Tracheal epithelial cell (primary cell): ENCODE measurements at places on chromosomes 1 and 21. TPM values are rescaled to one million over a fixed set of nuclear protein-coding genes. Genes with fewer than 3 reads are reported as not detected.

The NID1 gene
- 0.43 and 2.4 TPM in 2 replicates for total RNA-seq

The NR1I3 gene
- total RNA-seq, result not detected in 2 replicates

The TBX15 gene
- total RNA-seq, result under 0.01 TPM in 1 of 2 replicates, not detected in the other

The LCE2C gene
- total RNA-seq, result not detected in 2 replicates

The DARS2 gene
- total RNA-seq, result 20.0 and 20.5 TPM in 2 replicates

The CHI3L1 gene
- total RNA-seq, result 0.21 and 1.7 TPM in 2 replicates

The AGRN gene
- total RNA-seq, result 187 and 236 TPM in 2 replicates

The PCNX2 gene
- total RNA-seq, result 25.3 and 37.3 TPM in 2 replicates

The OR2T35 gene
- not detected in 2 replicates for total RNA-seq

The NHLH2 gene
- 0.43 and 0.48 TPM in 2 replicates for total RNA-seq

The S100A1 gene
- not detected in 2 replicates for total RNA-seq

The CYP2J2 gene
- total RNA-seq, result 1.1 and 3.1 TPM in 2 replicates

The OR14C36 gene
- not detected in 2 replicates for total RNA-seq

The IL20 gene
- 0.72 TPM in 1 of 2 replicates, not detected in the other for total RNA-seq

The CFAP141 gene
- not detected in 2 replicates for total RNA-seq

The ITPKB gene
- total RNA-seq, result 2.2 and 4.3 TPM in 2 replicates

The FGR gene
- total RNA-seq, result 0.64 and 0.72 TPM in 2 replicates

The IGSF9 gene
- total RNA-seq, result 8.0 and 8.7 TPM in 2 replicates

The NFASC gene
- 0.85 and 0.96 TPM in 2 replicates for total RNA-seq

The RAB3B gene
- total RNA-seq, result 2.3 and 9.2 TPM in 2 replicates

The HMGCS2 gene
- not detected in 2 replicates for total RNA-seq

The ZNF695 gene
- 2.2 TPM in 1 of 2 replicates, not detected in the other for total RNA-seq

The FYB2 gene
- 0.24 TPM in 1 of 2 replicates, not detected in the other for total RNA-seq

The ARHGEF2 gene
- 55.6 and 76.6 TPM in 2 replicates for total RNA-seq

The AMIGO1 gene
- 0.48 and 0.64 TPM in 2 replicates for total RNA-seq

The NECTIN4 gene
- total RNA-seq, result 52.6 and 97.8 TPM in 2 replicates

The DNM3 gene
- total RNA-seq, result 1.1 and 1.2 TPM in 2 replicates

The TNFRSF1B gene
- under 0.01 TPM in 1 of 2 replicates, not detected in the other for total RNA-seq

The OSCP1 gene
- total RNA-seq, result 6.3 and 12.6 TPM in 2 replicates

The TACSTD2 gene
- total RNA-seq, result 319 and 514 TPM in 2 replicates

The UBR4 gene
- 81.0 and 91.6 TPM in 2 replicates for total RNA-seq

The LPAR3 gene
- total RNA-seq, result 59.8 and 156 TPM in 2 replicates

The PAQR6 gene
- total RNA-seq, result 0.72 TPM in 1 of 2 replicates, not detected in the other

The RAB7B gene
- 4.6 and 7.2 TPM in 2 replicates for total RNA-seq
